HEK293T (cell line): ENCODE measurements at places on chromosomes 2 and 18.

DNA sequence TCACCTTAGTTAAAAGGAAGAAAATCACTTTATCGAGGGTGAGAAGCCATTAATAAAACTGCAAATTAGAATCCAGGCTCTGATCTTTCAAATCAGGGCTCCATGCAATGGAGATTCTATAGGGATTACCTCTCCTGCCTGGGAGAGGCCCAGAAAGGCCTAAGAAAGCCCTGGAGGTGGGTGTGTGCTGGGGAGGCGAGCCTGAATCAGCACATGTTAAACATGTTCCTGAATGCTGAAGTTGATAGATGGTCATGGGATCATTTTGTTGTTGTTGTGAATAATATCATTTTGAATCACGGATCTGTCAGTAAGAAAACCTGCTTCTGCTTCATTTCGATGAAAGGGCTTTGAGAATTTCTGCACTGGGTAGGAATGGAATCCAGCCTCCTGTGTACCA lies 254.3 kb downstream of the ACKR3 start:
- no peak for DNase-seq

- no peak for DNase-seq
Observed at GRCh38 chr2:20481798-20482405, 35.0 kb downstream of the RHOB start.

DNA sequence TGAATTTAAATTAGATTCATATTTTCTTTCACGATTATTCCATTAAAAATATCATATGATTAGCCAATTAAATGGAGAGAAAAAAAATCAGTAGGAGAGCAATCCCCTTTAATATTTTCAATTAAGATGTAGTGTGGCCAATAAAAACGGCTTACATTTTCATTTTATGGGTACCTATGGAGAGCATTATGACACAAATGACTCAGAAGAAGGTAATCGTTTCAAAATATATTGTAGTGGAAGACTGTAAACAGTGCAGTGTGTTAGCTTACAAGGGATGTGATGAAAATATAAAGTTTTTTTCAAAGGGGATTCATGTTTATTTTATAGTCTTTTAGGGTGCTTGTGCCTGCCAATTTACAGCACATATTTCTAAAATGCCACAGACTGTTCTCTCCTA lies 1507.4 kb upstream of the CELF4 start:
- DNase-seq, result no peak

GRCh38 chr2:236061497-236061896 lies 106.7 kb downstream of the GBX2 start:
- no peak for DNase-seq

DNA sequence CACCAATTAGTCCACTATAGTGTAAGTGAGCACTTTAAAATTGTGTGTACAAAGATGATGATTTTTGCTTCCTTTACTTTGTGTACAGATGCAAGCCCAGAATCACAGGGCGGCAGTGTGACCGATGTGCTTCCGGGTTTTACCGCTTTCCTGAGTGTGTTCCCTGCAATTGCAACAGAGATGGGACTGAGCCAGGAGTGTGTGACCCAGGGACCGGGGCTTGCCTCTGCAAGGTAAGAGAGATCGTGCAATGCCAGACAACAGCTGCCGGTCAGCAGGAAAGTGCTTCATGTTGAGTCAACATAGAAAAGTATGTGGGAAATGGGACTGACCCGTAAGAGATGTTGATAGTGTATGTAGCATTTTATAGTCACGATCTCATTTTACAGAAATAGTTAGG lies 156.8 kb upstream of the TTC39C start:
- no peak for DNase-seq

GRCh38 chr2:201784563-201784962 lies 3.8 kb upstream of the ALS2 start:
- no peak for DNase-seq

DNA sequence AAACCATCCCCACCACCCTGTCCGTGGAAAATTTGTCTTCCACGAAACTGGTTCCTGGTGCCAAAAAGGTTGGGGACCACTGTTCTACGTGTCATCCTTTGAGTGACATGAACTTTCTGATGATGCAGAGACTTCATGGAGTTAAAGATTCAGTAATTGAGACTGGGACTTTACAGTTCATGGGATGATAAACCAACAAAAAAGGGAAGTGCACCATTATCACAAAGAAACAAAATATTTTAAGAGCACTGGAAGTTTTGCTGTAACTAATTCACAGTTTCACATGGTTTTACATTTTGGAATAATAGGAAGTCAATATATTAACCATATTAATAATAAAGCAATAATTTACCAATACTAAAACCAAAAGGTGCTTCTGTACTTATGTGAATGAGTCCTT lies 126.8 kb downstream of the AQP4 start:
- no peak for DNase-seq

- no peak for DNase-seq
Observed at GRCh38 chr18:46411191-46411828, 245.7 kb downstream of the LOXHD1 start.

DNA sequence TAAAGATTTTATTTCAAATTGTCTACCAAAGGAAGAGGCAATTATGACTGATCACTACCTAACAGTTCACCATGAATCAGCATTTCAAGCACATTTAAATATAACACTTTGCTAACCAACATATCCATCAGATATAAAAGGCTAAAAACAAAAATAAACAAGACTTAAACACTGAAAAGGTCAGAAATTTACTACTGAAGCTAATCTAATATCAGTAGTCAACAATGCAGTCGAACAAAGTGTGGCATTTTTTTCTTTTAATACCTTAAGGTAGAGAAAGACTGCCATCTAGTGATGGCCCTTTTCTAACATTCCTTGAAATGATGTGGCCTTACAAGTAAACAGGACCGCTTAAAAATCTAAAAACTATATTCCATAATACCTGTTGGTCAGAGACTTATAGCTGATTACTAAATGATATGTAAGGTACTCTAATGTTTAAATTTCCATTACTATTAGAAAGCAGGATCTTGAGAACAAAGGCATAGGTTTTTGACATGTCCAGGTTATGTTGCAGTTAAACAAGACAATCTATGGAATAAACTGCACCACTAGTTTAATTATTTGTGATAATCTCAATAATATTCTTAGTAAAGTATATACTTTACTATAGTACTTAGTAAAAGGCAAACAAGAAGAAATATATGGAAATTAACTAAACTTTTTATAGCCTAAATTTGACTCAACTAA lies 80.0 kb downstream of the EXOC6B start:
- DNase-seq, result peak; percentile 30

DNA sequence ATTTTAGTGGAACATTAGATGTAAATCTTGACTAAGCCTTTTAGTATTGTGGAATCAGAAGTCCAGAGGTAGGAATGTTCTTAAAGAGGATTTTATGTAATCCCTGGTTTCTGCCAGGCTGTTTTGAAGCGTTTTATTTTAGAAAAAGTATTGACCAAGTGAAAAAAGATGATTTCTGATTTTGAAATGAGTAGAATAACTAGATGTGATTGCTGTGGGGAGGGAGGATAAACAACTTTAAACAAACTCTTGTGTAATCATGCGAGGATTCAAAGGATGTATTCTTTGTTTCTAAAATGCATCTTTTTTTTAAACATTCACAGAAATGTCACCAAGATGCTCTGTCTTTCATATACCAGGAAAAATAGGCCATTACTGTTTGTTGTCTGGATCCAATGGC lies 53.9 kb downstream of the PHLPP1 start:
- DNase-seq, result no peak

GRCh38 chr18:57846258-57846657 lies 43.1 kb upstream of the ATP8B1 start:
- DNase-seq, result no peak

DNA sequence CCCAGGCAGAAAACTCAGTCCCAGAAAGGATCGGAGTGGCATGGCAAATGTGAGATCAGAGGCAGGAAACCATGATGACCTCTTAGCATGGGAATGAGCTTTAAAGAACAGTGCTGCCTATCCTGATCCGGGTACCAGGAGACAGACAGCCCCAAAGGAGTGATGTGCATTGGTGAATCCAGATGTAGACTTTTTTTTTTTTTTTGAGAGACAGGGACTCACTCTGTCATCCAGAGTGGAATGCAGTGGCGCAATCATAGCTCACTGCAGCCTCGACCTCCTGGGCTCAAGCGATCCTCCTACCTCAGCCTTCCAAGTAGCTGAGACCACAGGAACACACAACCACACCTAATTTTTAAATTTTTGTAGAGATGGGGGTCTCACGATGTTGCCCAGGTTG lies 122.7 kb downstream of the VAPA start:
- no peak for DNase-seq

- DNase-seq, result no peak
Observed at GRCh38 chr2:2127467-2127866, 203.6 kb downstream of the MYT1L start.

GRCh38 chr2:47269316-47270232 lies 114.5 kb upstream of the STPG4 start:
- no peak for DNase-seq

- DNase-seq, result no peak
Observed at GRCh38 chr2:196459539-196459938, 180.0 kb upstream of the CCDC150 start.

- DNase-seq, result no peak
Observed at GRCh38 chr18:50750546-50750945, 69.3 kb downstream of the MRO start.

GRCh38 chr2:29954316-29954715 lies 32.9 kb upstream of the ALK start:
- no peak for DNase-seq

DNA sequence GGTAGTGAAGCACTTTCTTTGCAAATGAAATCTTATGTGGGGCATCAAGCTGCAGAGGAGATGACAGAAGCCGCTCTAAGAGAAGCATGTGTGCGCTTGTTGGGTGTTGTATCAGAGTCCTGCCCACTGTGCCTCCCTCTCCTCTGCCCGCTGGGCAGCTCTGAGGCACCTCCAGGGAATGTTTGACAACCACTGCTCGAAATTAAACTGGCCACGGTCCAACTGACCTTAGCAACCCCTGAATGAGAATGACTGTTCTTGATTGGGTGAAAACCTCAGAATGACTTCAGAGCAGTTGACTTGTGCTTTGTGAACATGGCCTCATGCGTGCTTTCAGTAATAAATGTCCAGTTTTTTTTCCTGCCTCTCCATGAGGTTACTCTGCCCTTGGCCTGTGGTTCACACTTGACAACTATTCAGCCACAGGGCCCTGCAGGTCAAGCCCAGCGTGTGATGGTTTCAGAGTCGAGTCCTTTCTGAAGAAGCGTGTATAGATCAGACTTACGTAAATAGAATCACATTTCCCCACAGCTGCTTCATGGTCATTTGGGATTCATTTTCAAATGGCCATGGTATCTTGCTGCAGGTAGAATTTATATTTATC lies 94.9 kb downstream of the SLC4A3 start:
- no peak for DNase-seq

- no peak for DNase-seq
Observed at GRCh38 chr2:187050409-187050998, 201.5 kb upstream of the ZSWIM2 start.

DNA sequence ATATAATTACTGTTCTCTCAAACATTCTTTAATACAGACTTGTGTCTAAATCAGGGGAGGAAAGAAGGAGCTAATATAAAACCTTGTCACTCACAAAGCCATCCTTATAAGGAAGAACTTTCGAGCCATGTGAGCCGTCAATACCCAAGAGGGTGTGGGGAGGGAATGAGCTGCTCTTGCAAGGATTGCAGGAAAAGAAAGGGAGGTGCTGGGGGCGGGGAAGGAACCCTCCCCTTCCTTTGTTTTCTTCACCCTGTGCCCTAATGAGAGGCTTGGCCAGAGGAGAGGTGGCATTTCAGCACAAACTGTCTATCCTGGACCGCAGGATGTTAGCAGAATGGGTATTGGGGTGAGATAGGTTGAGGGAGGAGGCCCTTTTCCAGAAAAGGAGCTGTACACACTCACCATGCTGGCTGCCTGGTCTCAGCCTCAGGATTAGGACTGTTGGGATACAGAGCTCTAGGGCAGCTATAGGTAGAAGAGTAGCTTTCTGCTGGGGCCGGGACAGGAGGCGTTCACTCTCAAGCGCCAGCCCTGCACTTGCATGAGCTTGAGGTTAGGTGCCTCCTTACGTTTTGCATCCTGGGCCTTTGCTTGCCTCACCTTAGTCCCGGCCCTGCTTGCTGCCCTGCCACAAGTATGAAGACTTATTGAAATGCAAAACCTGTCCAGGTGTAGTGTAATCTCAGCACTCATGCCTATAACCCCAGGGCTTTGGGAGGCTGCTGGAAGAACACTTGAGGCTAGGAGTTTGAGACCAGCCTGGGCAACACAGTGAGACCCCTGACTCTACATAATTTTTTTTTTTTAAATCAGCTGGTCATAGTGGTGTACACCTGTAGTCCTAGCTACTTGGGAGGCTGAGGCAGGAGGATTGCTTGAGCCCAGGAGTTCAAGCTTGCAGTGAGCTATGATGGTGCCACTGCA lies 190.5 kb downstream of the LOXHD1 start:
- no peak for DNase-seq

- no peak for DNase-seq
Observed at GRCh38 chr18:64852281-64852680, 703.4 kb upstream of the LINC00305 start.

DNA sequence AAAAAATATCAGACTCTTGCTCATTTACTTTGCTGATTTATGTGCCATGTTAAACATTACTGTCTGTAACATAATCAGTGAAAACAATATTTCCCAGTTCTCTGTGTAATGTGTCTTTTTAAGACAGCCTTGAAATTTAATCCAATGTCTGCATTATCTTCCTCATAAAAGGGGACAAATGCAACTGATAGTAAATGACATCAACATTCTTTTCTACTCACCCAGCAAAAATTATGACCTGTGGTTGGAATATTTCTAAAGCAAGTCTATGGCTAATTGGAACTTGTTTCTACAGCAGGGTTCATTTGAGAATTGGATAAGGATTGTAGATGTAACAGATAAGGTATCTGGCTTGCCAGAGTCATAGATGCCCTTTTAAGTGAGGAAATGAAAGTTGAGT lies 34.8 kb downstream of the C1D start:
- no peak for DNase-seq

GRCh38 chr2:240441993-240442411 lies 6.5 kb downstream of the GPC1 start:
- no peak for DNase-seq

- DNase-seq, result no peak
Observed at GRCh38 chr2:41878716-41879234, 169.0 kb upstream of the PKDCC start.

DNA sequence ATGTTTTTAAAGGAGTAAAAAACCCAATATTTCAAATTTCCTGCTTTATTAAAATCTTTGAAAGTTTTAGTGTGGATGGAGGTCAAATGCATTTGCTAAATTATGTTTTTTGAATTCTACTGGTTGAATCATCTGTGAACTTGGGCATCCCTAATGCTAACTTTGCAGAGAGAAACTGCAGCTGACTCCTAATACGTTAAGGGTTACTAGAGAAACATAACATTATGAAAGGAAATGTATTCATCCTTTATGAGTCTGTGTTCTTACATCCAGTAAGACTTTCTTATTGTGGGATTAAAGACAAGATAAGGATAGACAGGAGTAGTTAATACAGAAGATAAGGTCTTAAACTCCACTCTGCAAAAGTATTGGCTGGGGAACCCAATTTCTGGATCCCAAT lies 140.6 kb downstream of the FAM124B start:
- DNase-seq, result no peak

GRCh38 chr2:12352889-12353288 lies 363.8 kb upstream of the TRIB2 start:
- no peak for DNase-seq

GRCh38 chr2:102296449-102296848 lies 14.9 kb upstream of the IL1RL1 start:
- DNase-seq, result no peak
